Dermis microvascular lymphatic vessel endothelial cell (primary cell): ENCODE measurements at places on chromosomes 4 and X. TPM values are rescaled to one million over a fixed set of nuclear protein-coding genes. Genes with fewer than 3 reads are reported as not detected.

DNAAF6 gene
- not detected in 2 replicates for total RNA-seq

ADH1A gene
- total RNA-seq = not detected in 2 replicates

UGT2B10 gene
- not detected in 2 replicates for total RNA-seq

MAGEC2 gene
- not detected in 2 replicates for total RNA-seq

PFKFB1 gene
- 0.13 TPM in 2 replicates for total RNA-seq

PGAM4 gene
- total RNA-seq = 0.13 TPM in 1 of 2 replicates, not detected in the other

CFI gene
- 23.4 and 59.7 TPM in 2 replicates for total RNA-seq

OPRPN gene
- total RNA-seq = not detected in 2 replicates

RRH gene
- 0.13 TPM in 1 of 2 replicates, not detected in the other for total RNA-seq

LARP1B gene
- total RNA-seq = 9.0 and 11.4 TPM in 2 replicates

CT83 gene
- not detected in 2 replicates for total RNA-seq

GLOD5 gene
- total RNA-seq = not detected in 2 replicates

FAM53A gene
- total RNA-seq = 0.26 and 1.4 TPM in 2 replicates

ANTXR2 gene
- 22.2 and 28.1 TPM in 2 replicates for total RNA-seq

GAGE1 gene
- not detected in 2 replicates for total RNA-seq

FRG2 gene
- not detected in 2 replicates for total RNA-seq

RAP2C gene
- 10.9 and 12.3 TPM in 2 replicates for total RNA-seq

- no peak for DNase-seq
Measured at GRCh38 chr4:61741327-61742096, 541.4 kb downstream of the ADGRL3 start.

DNA sequence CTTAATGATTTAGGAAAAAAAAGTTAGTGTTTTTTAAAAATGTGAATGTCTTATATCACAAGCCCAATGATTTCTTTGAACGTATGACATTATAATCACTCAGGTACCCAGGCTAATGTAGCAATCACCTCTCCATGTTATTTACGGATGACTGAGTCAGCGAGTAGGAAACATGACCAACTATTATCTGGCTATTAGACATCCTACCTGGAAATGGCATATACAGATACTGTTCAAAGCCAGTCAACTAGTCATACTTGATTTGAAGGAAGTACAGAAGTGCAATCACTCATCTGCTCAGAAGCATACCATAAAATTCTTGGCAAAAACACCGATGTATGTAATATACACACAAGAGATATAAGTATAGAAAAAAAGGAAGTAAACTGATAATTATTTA is 732.5 kb downstream of the ARAP2 start:
- DNase-seq = no peak

DNA sequence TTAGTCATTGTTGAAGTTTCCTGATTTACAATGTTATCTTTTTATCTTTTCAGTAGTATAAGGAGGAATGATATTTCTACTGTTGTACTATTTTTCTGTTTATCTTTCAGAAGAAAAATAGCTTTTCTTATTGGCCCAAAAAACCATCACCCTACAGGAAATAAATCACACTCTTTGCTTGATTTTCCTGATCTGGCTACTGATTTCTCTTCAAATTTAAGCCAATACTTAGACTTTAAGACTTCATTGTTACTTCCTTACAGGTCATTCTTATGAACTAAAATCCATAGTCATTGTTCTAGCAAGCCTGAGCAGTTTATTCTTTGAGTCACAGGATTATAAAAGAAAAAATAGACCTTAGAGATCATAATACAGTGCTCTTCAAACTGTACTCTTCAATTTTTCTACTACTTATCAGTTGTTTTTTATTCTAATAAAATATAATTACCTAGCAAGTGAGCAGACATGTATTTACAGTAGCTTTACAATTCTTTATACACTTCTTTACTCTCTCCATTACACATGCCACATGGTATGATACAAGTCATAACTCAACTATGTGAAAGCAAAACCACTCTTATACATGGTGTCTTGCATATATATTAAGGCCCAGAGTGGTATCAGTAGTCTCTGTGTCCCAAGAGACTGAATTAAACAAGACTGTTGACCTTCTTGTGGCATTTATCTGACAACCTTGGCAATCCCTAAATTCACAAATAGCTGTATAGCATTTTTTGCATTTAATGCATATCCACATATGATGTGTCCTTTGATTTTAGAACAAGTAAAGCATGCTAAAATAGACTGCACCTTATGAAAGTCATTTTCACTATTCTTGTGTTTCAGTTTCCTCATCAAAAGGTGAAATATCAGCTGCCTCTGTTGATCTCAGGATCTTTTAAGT is 47.9 kb downstream of the TET2 start:
- DNase-seq = peak; percentile 21

DNA sequence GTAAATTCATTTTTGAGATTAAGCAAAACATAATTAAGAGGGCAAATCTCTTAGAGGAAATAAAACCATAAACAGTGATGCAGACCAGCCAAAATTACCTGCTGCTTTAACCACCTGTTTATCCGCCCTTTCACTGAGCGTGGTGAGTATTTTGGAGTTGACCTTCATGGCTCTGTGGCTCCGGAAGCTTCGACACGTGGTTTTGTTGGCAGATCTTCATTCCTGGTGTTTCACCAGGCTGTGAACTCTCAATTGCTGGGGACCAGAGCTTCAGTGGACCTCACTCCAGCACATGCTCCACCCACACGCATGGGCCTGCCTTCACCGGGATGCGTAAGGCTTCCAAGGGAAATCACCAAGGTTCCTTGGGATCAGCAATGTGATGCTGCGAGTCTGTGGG is 83.8 kb downstream of the FHDC1 start:
- no peak for DNase-seq

- no peak for DNase-seq
Measured at GRCh38 chr4:90906239-90906638, 779.0 kb downstream of the CCSER1 start.

GRCh38 chr4:189828081-189828697 is 112.5 kb upstream of the FRG1 start:
- no peak for DNase-seq

- DNase-seq = no peak
Measured at GRCh38 chr4:92111493-92111892, 192.3 kb upstream of the GRID2 start.

- DNase-seq = no peak
Measured at GRCh38 chrX:70042399-70043371, 7.1 kb downstream of the AWAT2 start.

DNA sequence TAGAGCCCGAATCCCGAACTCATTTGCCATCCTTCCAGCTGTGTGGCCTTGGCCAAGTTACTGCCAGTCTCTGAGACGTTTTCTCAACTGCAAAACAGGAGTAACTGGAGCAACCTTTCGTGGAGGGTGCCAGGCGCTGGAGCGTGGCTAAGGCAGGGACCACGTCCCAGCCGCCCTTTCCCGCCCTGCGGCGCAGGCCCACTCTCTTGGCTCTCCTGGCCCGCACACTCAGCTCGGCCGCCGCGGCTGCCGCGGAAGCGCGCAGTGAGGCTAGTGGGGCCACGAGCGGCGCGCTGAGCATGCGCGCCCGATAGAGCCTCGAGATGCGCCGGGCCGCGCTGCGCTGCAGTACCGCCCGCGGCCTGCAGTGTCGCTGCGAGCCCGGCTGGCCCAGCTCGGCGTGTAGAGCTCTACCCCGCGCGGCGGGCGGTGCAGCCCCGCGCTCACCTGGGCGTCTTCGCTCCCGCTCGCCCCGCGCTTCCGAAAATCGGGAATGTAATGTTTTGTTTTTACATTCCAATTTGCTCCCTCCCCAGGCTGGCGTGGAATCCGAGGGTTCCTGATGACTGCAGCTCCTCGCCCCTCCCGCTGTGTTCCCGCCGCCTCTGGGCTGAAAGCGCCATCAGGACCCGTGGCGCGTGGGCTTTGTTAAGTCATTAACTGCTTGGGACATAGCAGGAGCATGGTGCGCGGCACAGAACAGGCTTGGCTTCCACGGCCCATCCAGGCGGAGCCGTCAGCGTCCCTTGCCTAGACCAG is 4.0 kb upstream of the ZNF518B start:
- peak; percentile 76 for DNase-seq

DNA sequence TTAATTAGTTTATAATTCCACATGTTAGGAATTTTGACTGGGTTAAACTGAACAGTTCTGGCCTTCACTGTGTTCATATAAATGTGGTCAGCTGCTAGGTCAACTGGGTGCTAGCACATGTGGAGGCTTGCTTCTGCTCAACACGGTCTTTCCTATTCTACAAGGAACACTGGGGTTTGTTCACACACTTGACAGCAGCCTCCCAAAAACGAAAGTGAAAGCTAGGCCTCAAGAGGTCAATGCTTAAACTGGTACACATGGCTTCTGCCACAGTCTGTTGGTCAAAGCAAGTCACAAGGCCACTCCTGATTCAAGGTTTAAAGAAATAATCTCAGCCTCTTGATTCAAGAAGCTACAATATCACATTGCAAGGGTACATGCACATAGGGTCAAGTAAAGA is 126.5 kb downstream of the QDPR start:
- DNase-seq = peak; percentile 17

DNA sequence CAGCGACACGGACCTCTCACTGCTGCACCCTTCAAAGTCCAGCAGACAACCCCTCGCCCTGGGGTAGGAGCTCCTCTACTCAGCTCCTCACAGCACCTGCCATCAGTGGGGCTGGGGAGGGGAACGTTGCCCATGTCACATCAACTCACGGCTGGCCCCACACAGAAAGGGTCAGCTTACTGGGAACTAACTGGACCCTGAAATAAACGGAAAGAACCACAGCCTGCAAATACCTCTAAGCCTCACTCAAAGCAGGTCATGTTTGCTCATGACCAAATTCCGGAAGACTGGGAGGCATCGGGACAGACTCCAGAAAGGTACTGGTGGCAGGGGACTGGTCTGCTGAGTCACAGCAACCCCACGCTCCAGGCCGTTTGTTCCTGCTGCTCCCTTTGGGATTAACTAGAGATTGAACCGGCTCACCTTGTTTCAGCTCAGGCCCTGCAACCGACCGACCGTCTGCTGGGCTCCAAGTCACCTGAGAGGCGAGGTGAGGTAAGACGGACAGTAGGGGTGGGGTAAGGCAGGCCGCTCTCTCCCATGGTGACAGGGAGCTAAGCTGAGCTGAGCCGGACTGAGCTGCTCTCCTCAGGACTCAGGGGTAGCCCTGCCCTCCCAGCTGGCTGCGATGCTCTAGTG is 5.6 kb downstream of the G6PD start:
- peak; percentile 29 for DNase-seq

GRCh38 chr4:62394766-62395165 is 1194.6 kb downstream of the ADGRL3 start:
- no peak for DNase-seq

DNA sequence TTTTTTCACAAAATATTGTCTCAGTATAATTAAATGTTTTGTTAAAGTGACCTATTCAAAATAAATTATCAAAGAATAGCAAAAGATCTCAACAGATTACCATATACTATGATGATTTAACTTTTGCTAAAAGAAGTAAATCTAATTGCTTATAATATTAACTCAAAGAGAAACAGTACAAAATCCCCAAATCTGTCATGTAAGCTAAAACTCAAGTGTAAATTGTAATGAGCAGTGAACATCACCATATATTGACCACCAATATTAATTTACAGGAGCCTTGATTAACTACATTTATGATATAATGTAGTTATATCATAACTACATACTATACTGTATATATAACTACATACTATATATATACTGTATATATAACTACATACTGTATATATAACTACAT is 174.4 kb downstream of the SLC39A8 start:
- DNase-seq = no peak

DNA sequence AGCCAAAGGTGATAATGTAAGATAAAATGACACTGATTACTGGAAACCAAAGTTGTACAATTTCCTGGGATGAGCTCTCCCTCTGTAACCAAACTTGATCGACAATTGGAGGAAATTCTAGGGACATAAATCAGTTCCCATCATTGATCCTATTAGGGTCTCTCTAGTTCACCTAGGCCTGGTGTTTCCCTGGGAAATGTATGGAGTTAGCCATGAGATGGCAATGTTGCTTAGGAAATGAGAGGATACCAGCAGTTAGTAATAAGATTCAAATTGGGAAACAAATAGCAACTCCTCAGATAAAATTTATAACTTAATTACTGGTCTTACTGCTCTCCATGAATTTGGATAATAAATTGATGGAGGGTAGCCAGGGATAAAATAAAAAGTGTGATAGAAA is 52.2 kb downstream of the SPATA18 start:
- peak; percentile 7 for DNase-seq

DNA sequence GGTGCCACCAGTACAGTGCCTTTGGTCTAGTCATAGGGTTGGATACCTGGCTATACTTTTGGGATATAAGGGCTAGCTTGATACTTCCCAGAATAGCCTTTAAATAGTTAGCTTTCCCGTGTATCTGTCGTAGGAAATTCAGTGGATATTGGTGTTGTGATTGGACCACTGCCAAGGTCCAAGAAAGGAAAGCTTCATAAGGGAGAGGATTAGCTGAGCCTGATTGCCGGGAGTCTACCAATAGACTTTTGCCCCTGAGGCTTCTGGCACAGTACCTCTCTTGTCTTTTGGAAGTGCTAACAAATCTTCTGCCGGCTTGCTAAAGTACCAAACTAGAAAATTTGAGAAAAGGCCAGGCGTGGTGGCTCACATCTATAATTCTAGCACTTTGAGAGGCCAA is 350.6 kb downstream of the CHIC1 start:
- peak; percentile 80 for DNase-seq

DNA sequence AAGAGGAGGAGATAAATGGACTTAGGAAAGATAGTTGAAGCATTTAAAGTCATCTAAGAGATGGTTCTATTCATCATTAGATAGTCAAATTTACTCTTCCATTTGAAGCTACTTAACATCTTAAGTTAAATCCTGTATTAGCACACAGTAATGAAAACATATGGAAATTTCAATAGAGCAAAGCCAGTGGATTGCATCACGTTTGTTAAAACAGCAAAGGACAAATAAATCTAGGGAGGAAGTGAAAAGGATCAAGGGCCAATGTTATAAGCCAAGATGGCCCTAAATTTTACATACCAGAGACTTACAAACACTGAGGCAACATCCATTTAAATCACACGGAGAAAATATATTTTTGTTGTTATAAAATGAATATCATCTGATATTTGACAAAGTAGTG is 602.8 kb downstream of the INPP4B start:
- no peak for DNase-seq
